Aorta (tissue), 5 donors: ENCODE measurements at places on chromosomes 6 and 20. TPM values are rescaled to one million over a fixed set of nuclear protein-coding genes. Genes with fewer than 3 reads are reported as not detected.

DNA sequence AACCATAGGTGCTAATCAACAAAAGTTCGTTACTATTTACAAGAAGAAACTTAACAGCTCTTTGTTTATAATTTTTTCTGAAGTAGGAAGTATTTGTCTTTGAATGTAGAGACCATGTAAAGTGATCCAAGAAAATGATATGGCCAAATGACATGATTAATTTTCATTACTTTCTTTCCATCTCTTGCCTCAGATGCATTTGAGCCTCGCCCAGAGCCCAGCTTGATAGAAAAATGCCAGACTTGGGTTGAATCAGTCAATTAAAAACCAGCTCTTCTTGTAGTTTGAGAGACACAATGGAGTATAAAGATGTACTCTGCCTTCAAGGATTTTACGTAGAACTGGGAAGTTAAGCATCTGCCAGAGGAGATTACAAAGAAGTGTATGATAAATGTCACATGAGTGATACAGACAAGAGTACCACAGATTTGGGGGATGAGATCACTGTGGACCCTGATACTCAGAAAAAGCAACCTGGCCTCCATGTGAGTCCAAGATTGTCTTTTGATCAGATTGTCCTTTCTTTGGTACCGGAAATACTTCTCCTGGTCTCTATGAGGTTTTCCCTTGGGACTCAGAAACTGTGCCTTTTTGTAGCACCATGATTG, 92.5 kb upstream of the SUPT3H start:
- no peak overlapping the region for H3K4me3 ChIP-seq
- no peaks in the 10 kb centered on the region for H3K36me3 ChIP-seq
- no peaks in the 10 kb centered on the region for H3K4me1 ChIP-seq
- no peaks in the 10 kb centered on the region for H3K27me3 ChIP-seq

- no peak overlapping the region for H3K4me3 ChIP-seq
- no peak overlapping the region for H3K27ac ChIP-seq
- no peak for DNase-seq
- H3K27me3 ChIP-seq = no peaks in the 10 kb centered on the region
- no peaks in the 10 kb centered on the region for H3K36me3 ChIP-seq
Measured at GRCh38 chr6:38079107-38079506, 259.6 kb downstream of the ZFAND3 start.

Gene HLA-DQB2
- total RNA-seq = 2.3 TPM

Gene GJA1
- total RNA-seq = 185 TPM

Gene MAS1
- total RNA-seq = not detected

GRCh38 chr6:81766482-81767069, 14.1 kb upstream of the TENT5A start:
- peaks cover 6% of the 10 kb centered on the region for H3K36me3 ChIP-seq
- DNase-seq = no peak
- H3K4me1 ChIP-seq = no peaks in the 10 kb centered on the region
- no peak overlapping the region for H3K27ac ChIP-seq
- H3K27me3 ChIP-seq = no peaks in the 10 kb centered on the region
- H3K4me3 ChIP-seq = no peak overlapping the region

DNA sequence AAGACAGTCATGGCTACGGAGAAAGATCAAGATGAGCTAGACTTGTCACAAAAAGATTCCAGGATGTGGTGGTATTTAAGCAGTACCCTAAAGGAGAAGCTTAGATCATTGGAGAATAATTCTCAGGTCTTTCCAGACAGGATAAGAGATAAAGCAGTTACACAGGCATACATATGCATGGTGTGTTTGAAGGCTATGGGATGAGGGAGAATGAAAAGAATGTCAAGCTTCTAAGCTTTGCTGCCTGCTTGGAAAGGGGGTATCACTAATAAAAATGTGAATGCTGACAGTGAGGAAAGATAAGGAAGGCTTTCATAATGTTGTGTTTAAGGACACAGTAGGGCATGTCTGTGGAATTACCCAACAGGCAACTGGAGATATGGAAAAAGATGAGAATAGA, 28.1 kb downstream of the RWDD2A start:
- DNase-seq = no peak
- H3K27ac ChIP-seq = no peak overlapping the region
- H3K36me3 ChIP-seq = no peaks in the 10 kb centered on the region
